ENCODE measurements at places on chromosomes 4 and X.

DNA sequence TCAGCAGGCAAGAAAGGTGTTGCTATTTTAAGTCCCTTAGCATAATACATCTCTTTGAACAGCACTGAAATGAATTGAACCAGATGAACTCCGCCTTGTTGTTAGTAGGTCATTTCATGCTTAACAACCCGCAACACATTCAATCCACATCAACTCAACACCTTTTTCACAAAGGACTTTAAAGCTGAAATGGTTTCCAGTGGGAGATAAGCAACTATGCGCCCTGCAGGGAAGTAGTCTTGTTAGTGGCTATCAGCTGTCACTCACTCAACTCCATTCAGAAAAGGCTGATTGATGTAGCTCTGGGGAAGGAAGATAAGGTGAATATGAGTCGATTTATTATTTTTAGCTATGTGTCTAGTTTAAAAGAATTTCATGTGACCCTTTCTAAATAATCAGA, 46.0 kb downstream of the ATP8A1 start:
- DNase-seq = no peak

DNA sequence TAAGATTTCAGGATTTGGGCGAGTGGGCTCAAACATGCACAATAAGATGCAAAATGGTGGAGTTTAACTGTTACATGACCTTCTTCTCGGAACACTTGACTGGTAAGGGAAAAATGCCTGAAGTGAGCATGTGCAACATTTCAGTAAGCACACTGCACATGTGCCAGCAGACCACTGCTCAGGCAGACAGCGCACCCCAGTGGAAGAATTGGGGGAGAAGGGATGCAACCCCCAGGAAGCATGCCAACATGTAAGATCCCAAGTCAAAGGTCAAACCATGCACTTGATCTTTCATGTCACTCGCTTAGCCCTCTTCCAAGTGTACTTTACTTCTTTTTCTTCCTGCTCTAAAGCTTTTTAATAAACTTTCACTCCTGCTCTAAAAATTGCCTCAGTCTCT, 256.3 kb downstream of the CENPC start:
- no peak for DNase-seq

- no peak for DNase-seq
Measured at GRCh38 chrX:80511969-80512760, 91.9 kb downstream of the TENT5D start.

DNA sequence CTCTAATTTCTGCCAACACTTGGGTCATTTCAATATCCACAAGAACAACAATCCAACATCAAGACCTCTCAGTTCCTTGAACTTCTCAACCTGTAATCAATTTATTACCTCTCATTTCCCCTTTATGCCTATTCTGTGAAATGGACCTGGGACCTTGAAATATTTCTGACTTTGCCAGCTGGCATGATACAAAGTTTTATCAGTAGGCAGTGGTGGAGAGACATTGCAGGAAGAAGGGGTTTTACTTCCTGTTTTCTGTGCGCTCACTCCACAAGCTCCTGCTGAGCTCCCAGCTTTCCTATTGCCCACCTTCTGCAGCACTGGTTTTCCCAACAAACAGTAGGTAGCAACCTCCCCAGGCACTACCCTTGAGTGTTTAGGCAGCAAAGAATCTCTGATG, 3.5 kb upstream of the ARHGEF6 start:
- no peak for DNase-seq

GRCh38 chrX:39443240-39443639, 642.0 kb downstream of the MID1IP1 start:
- peak; percentile 46 for DNase-seq

DNA sequence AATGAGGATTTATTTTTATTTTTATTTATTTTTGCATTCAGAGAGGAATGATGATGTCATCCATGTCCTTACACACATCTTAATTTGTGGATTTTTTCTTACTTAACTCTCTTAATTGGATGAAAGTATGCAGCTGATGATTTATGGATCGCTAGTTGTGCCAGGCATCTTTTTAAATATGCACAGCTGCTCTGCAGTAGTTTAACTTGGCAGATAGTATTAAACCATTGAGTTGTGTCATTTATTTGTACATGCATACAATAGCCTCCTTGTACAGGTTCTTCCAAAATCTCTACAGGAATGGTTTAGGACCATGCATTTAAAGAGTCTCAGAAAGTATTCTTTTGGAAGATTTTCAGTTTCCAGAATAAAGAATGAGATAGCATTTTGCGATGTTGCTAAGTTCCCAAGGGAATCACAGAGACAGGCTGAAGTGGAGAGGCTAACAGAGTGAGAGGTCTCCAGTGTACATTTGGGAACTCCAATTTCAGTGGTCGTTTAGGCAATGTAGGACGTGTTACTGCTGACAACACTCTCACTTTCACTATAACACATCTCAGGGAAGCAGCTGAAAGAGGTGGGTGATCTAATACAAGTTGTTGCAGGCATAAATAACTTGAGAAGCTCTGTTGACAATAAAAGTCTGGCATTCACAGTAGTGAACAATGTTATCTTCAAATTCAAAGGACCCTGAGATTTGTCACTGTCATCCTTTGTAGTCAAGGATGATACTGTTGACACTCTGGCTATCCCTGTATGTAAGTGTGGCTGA, 49.9 kb upstream of the SCRG1 start:
- no peak for DNase-seq

- no peak for DNase-seq
Measured at GRCh38 chrX:36963069-36963808, 44.9 kb upstream of the FAM47C start.

DNA sequence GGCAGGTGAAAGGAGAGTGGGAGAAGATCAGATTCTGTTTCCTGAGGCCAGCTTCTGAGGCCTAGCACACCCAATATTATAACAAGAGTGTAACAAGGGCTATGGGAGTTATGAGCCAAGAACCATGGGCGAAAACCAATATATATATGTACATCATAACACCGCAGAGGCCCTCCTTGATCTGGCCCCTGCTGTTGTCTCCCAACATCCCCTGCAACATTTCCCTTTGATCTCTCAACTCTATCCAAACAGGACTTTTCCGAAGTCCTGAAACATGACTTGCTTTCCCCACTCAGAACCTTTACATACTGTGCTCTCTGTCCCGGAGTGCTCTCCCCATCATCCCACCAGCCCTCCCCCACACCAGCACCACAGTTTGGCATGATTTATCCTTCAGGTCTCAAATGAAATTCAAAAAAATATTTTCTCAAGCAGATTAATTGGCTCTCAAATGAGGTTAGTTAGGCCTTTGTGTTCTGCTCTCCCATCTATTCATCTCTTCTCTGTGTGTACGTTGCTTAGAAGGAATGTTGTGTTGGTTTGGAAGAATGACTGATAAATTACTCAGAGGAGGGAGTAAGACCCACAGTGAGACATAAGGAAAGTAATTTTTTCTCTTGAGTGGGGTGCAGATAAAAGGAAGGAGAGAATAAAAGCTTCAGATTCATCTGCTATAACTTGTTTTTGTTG, 58.1 kb upstream of the SMIM10 start:
- DNase-seq = no peak

- no peak for DNase-seq
Measured at GRCh38 chrX:136665258-136665900, 17.4 kb downstream of the CD40LG start.

DNA sequence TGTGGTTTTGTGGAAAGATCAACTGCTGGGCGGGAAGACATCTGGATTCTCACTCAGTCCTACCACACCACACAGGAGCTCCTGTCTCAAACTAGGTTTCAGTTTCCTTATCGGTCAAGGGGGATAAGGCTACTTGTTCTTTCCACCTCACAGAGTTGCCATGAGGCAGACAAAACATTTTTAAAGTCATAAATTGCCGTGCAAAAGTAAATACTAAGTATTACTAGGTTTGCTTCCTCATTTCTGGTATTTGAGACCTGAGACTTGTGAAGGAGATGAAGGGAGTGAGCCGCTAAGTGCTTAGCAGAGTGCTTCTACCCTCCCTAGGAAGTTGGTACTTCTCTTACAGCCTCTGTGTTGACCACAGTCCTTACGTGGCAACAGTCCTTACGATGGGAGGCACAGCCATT, 1.5 kb downstream of the LAP3 start:
- DNase-seq = no peak

GRCh38 chr4:125735102-125735501, 420.3 kb downstream of the FAT4 start:
- DNase-seq = peak; percentile 82

DNA sequence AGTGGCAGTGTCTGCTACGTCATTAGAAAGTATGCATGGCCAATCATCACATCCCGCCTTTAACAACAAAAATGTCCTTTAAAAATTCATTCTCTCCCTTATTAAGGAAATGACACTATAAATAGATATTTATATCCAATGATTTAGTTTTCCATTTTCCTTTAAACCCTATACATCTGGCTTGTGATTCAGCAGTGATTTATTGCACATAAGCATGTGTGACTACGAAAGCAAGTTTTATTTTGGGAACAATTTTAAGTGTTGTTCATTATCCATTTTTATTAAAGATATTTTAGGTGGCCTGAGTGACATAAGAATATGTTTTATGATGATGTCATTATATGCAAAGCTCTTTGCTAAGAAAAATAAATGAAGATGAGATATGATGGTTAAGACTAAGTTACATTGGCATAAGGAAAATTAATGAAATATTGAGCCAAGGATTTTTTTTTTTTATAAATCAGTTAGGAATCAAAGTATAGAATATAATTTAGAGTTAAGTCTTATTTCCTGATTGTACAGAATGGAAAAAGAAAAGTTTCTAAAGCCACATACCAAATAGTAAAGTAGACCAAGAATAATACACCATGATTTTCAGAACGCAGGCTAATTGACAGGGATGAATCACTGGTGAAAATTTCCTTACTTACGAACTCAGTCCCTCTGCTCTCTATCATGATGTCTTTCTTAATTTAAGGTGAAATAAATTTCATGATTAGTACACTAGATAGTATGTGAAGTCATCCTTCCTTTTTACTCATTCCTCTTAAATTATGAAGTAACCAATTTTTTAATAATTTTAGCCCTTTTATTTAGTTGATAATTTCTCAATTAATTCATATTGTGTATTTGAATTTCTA, 822.4 kb downstream of the FAT4 start:
- DNase-seq = no peak

GRCh38 chr4:89000844-89001360, 56.1 kb downstream of the FAM13A start:
- peak; percentile 84 for DNase-seq

DNA sequence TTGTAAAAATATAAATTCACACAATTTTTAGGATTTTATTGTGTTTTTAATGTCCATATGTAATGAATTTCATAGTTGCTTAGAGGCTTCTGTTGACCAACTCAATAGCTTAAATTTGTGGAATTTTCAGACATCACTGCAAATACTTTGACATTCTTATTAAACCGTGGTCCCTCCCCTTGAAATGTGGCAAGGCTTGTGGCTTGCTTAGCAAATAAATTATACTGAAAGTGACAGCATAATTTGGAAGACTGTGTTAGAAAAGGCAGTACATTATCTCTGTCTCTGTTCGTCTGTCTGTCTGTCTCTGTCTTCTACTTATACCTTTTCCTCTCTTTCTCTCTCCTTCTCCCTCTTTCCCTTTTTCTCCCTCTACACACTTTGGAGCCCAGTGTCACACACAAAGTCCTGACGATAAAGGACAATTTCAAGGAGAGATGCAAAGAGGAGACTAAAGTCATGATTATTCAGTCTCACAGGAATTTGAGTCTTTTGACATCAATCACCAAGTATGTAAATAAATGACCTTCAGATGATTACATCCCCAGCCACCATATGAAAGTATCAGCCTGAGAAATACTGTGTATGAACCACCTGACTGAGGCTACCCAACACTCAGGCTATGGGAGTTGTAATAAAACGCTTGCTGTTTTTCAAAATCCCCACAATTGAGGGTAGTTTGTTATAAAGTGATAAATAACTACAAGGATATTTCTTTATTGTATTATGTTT, 21.0 kb upstream of the UGT2B7 start:
- DNase-seq = no peak

- no peak for DNase-seq
Measured at GRCh38 chr4:83546786-83547185, 10.9 kb downstream of the GPAT3 start.

DNA sequence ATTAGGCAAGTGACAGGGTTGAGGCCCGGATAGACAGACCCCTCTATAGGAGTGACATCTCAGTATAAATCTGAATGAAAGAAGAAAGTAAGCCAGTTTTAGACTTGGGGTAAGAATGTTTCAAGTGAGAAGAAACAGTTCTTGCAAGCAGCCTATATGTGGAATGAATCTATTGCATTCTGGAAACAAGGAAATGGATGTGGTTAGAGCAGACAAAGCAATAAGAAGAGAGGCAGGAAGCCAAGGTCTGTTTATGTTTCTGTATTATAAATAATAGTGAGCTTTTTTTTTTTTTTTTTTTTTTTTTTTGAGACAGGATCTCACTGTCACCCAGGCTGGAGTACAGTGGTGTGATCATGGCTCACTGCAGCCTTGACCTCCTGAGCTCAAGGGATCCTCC, 255.8 kb downstream of the UNC5C start:
- no peak for DNase-seq

DNA sequence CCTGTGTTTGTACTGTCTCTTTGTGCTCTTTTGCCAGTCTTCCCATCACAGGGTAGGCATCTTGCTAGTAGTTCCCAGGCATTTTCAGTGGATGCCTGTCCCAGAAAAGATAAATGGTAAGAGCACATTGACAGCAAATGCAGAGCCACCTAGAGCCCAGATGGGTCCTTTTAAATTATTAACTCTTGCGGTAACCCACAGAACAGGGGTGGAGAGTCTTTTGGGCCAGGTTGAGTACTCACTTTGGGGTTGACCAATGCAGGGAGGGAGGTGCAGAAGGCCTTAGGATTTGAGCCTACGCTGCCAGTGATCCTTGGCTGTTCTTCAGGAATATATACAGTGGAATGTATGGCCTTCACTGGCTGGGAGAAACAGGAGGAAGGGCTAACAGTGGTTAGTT, 173.8 kb downstream of the MSN start:
- DNase-seq = no peak

- DNase-seq = no peak
Measured at GRCh38 chr4:108954880-108955279, 192.0 kb upstream of the ETNPPL start.

GRCh38 chr4:129747756-129748155, 651.8 kb downstream of the C4orf33 start:
- DNase-seq = no peak

- DNase-seq = no peak
Measured at GRCh38 chr4:135186002-135186401, 984.4 kb upstream of the PABPC4L start.
